Skin of body (tissue), 3 donors: ENCODE measurements at places on chromosomes 1 and 21. TPM values are rescaled to one million over a fixed set of nuclear protein-coding genes. Genes with fewer than 3 reads are reported as not detected.

- no peak for DNase-seq
These were observed 450.8 kb downstream of the KIF26B start for GRCh38 chr1:245605480-245606156.

- no peak for DNase-seq
These were observed 179.9 kb downstream of the DENND1B start for GRCh38 chr1:197595304-197595904.

DNA sequence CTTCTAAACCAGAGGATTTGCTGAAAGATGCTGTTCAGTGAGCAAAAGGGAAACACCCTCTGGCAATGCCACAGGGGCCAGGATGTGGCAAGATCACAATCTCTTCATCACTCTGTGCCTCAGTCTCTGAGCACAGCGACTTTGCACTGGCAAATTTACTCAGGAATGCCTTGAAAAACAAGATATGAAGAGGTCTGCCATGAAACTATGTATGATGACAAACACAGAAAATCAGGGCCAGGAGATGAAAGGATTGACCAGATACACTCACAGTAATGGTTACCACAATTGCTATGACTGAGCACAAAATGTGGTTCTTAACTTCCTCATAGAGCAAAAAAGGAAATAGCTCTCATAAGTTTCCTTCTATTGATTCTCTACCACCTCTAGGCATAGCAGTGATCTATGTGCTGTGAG, 5.8 kb downstream of the TTC13 start:
- DNase-seq: no peak

GRCh38 chr1:33180226-33180910, 1.5 kb downstream of the TRIM62 start:
- DNase-seq: no peak

- DNase-seq: no peak
These were observed 27.8 kb downstream of the WNT2B start for GRCh38 chr1:112536561-112536960.

DNA sequence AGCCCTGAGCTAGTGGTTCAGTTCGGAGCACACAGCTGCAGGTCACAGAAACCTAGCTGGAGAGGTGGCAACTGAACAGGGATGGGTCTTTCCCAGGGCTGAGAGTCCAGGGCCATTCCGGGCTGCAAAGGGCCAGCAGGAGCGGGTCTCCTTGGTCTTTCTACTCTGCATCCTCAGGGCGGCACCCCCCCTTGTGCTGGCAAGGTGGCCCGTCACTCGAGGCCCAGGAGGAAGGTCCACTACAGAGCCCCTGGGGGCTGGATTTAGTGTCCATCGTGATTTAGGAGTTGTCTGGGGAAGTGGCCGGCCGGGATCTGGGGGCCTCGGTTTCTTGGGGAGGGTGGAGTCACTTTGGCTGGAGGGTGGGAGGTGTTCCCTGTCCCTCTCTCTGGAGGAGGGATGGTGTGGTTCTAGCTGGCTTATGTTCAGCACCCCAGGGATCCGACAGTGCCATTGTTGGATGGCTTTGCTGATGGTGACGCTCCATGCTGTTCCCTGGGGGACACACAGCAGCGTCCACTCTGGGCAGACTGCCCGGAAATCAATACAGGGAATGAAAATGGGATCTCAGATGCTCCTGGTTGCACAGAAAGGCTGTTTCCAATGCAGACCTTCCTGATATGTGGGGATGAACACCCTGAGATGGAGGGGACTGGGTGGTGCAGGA, 64.4 kb downstream of the UMODL1 start:
- DNase-seq: no peak

IGSF3 gene
- total RNA-seq: 47.0 TPM

RUNX3 gene
- 1.9 TPM for total RNA-seq

CFHR4 gene
- total RNA-seq: not detected

SLAMF9 gene
- total RNA-seq: not detected
